Right cardiac atrium (tissue), 5 donors: ENCODE measurements at places on chromosomes 12 and 14. TPM values are rescaled to one million over a fixed set of nuclear protein-coding genes. Genes with fewer than 3 reads are reported as not detected.

DNA sequence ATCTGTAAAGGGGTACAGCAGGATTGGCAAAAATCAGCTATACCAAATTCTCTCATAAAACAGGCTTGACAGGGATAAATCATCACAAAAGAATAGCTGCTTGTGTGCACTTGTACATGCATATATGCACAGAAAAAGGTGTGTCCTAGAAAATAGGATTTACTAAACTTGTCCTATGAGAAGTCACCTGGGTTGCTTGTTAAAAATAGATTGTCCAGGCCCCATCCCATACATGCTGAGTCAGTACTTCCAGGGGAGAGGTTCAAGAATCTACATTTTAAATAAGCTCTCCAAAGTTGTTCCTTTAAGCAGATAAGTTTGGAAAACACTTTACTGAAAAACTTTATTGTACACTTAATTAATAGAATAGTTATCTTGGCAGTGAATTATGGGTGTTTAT, 123.1 kb downstream of the ANO6 start:
- DNase-seq = no peak

- peak; percentile 98 for DNase-seq
Observed at GRCh38 chr12:56315622-56316473, at the start of gene CNPY2. CNPY2 (minus strand) TSS chr12:56315988; CDS start chr12:56315217, 771 bp downstream.

- DNase-seq = no peak
Observed at GRCh38 chr14:105830171-105830570, 303.8 kb downstream of the TMEM121 start.

DNA sequence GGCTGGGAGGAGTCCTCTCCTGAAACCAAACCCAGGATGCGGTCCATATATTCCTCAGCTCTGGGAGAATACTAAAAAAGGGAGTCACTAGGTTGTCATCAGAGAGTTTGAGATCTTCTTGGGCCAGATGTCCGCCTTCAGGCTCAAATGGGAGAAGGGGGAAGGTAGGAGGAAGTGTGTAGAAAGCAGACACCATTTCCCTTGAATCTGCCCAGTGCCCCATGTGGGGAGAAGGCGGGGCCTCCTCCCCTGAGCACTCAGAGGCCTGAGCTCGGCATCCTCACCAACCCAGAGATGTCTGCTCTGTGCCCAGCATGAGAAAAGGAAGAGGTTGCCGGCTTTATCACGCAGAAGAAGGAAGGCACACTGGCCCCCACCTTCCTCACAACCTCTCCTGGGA, 37.3 kb downstream of the LTBP2 start:
- no peak for DNase-seq

DNA sequence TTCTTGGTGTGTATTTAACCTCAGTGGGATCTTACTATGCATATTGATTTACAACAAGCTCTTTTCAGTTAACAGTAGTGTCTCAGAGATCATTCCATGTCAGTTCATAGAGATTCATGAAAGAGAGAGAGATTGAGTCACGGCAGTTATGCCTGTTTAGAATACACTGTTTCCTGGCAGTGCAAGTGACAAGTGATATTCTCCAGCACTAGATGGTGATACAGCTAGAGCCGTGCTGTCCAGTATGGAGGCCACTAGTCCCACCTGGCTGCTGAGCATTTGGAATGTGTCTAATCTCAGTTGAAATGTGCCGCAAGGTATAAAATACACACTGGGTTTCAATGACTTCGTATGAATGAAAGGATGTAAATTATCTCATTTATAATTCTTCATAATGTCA, 184.4 kb downstream of the SUDS3 start:
- DNase-seq = no peak

- no peak for DNase-seq
Observed at GRCh38 chr14:87343652-87344051, 649.3 kb downstream of the GALC start.

DNA sequence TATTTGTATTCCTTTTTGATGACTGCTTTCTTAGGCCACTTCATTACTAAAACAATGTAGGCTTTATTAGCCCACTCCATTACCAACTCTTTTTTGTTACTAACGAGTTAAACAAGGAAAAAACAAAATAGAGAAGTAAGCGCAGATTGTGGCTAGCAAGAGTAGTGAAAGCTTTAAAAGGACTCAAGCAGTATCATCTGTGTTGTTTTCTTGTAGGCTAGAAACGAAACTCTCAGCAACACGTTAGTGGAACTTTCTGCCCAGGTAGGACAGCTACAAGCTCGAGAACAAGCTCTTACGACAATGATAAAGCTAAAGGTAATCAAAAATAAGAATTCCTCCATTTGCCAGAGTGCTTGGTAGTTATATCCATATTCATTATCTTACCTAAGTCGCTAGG, 11.1 kb downstream of the CCDC62 start:
- no peak for DNase-seq

- no peak for DNase-seq
Observed at GRCh38 chr12:121461048-121461447, 61.1 kb downstream of the RNF34 start.

GRCh38 chr12:1212526-1212925, 221.5 kb downstream of the ERC1 start:
- no peak for DNase-seq

DNA sequence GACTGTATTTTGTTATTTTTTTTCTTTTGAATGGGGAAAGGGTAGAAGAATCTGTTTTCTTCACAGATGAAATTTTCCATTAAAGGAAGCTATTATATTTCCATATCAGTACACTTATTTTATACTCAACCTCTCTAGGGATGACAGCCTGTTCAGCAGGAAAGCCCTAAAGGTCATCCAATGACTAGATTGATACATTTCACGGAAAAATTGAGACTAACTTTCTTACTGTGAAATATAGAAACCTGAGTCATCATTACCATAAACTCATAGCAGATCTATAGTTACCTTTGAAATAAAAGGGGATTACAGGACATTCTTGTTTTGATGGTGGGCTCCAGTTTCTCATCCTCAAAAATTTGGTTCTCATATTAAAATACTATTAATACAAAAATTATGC, 36.1 kb upstream of the PTCSC3 start:
- DNase-seq = no peak

DNA sequence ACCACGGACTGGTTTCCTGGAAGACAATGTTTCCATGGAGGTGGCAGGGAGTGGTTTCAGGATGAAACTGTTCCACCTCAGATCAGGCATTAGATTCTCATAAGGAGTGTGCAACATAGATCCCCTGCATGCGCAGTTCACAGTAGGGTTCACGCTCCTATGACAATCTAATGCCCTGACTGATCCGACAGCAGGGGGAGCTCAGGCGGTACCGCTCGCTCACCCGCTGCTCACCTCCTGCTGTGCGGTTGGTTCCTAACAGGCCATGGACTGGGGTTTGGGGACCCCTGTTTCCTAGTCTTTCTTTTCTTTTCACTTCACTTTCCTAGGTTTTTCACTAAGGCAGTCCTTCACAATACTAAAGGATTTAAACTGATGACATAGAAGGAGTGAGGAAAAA, 39.6 kb downstream of the GUCY2C start:
- no peak for DNase-seq

DNA sequence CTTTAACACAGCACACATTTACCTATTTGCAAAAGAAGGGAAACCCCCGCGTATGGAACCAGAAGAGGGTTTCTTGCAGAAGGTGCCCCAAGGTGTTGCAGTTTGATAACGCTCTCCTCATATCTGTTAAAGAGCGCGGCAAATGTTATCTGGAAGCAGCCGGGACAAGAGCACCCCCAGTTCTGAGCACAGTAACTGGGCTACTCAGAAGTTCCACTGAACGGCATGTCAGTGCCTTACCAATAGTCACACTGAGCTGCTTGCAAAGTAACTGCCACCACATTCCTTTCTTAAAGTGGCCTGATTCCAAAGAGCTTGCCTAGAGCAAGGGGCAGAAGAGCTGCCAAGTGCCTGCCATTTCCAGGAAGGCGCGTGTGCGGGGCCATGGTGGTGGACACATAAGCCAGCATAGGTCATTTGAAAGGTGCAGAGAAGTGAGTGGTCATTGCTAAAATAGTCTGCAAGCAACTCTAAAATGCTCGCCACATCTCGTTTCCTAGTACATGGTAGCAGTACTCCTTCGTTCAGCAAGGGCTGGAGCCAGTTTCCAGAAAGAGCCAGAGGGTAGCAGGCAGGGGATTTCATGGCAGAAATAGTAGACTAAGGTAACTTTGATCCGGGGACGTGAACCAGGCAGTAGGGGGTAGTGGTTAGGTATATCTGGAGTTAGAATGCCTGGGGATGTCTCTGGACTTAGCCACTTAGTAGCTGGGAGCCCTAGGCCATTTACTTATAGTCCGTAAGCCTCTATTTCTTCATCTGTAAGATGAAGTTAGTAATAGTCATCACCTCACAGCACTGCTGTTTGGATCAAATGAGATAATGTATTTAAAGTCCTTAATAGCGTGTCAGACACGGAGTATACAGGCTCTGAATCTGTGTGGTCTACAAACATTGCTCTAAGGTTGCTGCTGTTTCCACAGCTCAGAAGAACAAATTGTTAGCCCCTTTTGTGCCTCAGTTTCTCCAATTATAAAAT, 37.6 kb downstream of the SPTB start:
- peak; percentile 77 for DNase-seq

GRCh38 chr14:22502551-22502950, 86.5 kb downstream of the DAD1 start:
- no peak for DNase-seq

- no peak for DNase-seq
Observed at GRCh38 chr12:54134850-54135249, 53.9 kb downstream of the SMUG1 start.

GRCh38 chr12:113240395-113240794, 19.1 kb downstream of the TPCN1 start:
- no peak for DNase-seq

DNA sequence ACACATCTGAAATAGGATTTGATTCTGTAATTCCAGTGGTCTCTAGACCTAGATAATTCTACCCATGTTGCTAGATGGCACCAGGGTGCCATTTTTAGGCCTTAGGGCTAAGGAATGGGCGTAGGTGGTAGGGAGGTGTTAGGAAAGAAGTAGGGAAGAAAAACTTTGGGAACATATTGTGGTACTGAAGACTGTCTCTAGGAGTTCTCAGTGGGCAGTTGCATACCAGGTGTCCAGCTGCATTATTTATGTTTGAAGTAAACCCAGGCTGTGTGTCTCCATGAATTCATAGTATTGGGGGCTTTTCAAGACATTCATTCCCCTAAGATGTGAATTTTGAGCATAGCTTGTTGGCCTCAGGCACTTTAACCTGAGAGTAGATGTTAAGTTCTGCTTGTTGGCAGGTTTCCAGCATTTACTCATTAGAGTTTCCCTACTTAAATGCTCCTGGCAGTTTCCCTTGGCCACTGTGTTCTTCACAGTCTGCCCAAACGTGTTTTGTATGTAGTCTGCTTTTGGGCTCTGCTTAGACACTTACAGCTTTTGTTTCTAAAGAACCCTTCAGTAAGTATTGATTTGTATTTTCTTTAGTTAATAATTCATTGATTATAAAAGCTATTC, 31.5 kb upstream of the CCT2 start:
- DNase-seq = no peak

- DNase-seq = no peak
Observed at GRCh38 chr12:43621262-43621661, 69.3 kb upstream of the ADAMTS20 start.

- DNase-seq = no peak
Observed at GRCh38 chr12:128077211-128077916, 189.6 kb upstream of the TMEM132C start.

DNA sequence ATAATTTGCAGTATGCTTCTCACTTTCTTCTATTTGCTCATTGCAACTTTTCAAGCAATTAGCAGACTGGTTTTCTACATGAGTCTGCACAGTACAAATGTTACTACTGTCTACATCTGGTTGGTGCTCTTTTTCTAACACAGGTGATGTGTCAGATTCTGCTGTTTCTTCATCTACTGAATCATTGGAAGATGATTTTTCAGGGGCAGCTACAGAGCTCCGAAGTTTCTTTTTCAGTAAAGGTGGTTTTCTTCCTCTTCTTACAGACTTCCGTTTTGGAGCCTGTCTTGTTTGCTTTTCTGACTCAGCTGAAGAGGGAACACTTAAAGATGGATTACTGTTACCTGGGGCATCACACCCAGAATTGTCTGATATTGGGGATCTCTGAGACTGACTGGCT, 62.1 kb downstream of the SCAF11 start:
- no peak for DNase-seq

DNA sequence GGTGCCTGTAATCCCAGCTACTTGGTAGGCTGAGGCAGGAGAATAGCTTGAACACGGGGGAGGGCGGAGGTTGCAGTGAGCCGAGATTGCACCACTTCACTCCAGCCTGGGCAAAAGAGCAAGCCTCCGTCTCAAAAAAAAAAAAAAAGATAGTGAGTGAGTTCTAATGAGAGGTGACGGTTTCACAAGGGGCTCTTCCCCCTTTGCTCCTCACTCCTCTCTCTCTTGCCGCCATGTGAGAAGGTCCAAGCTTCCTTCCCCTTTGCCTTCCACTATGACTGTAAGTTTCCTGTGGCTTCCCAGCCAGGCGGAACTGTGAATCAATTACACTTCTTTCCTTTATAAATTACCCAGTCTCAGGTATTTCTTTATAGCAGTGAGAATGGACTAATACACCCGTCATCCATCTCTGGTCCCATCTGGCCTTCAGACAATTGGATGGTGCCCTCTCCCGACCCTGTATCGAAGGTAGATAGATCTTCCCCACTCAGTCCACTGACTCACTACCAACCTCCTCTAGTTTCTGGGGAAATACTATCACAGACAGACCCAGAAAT, 27.0 kb upstream of the RCOR1 start:
- no peak for DNase-seq

DNA sequence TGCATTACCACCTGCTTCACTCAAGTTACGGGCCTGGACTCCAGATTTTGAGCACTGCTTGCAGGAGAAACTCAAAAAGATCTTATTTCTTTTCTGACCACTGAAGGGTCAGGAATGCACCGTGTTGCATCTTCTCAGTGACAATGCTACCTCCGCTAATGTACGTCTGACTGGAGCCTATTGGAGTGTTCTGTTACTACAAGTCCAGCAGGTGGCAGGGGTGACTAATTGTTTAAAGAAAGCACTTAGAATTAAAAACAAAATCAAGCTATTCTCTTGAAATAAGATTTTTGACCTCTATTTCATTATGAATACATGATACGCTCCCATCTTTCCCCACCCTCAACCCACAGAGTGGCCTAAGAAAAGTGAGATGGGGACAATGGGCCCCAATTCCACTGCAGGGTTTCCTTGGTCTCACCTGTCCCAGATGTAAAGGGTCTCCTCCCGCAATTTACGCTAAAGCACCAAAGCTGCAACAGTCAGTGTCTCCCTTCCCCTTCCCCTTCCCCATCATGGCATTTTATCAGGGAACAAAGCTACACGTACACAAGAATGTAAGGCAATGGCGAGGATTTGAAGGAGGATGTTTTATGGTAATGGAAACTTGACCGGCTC, 2.2 kb downstream of the TBPL2 start:
- DNase-seq = no peak

Gene SOX5
- 14.3 TPM for total RNA-seq

Gene KHNYN
- total RNA-seq = 27.7 TPM

Gene GALNT9
- total RNA-seq = 0.14 TPM

Gene CDK2
- 12.7 TPM for total RNA-seq

Gene SMIM41
- total RNA-seq = 0.31 TPM

Gene FAM181A
- total RNA-seq = not detected

Gene MLEC
- total RNA-seq = 157 TPM

Gene TAS2R43
- total RNA-seq = not detected

Gene PRKAG1
- 88.9 TPM for total RNA-seq

Gene MAP1LC3B2
- 2.7 TPM for total RNA-seq
